Right renal pelvis (tissue), 4 donors: ENCODE measurements at places on chromosomes 5 and 9.

DNA sequence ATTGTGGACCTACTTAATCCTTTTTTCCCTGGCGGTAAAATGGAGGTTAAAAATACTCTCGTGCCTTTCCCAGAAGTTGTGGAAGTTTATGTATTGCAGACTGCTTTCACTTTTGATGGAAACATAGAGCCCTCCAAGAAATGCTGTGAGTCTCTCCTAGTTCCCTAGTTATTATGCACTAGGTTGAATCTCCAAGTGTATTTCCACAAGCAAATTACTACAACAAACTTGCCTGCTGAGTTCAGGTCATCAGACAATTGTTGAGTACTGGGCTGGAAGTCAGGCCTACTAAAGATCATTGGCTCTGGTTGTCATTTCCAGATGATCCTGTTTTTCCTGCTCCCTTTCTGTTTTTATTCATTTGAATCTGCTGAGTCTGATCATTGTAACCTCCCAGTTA lies 104.1 kb downstream of the CD180 start:
- DNase-seq: no peak

DNA sequence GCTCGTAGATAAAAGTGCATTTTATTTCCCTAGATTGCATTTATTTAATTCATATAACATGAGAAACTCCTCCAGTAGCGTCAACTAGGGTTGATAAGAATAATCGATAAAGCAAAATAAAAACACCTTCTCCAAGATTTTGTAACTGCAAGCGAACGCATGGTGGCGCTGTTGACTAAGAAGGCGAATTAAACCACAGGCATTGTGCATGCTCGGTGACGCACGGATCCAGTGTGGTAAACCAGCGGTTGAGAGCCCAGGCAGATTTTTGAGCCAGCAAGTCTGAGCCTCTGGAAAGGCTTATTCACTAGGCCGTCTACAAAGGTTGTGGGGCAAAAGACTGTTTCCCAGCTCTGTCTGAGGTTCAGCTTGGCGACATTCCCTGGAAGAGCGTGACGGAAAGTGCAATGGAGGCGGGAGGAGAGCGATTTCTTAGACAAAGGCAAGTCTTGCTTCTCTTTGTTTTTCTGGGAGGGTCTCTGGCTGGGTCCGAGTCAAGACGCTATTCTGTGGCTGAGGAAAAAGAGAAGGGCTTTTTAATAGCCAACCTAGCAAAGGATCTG lies at the start of gene PCDHB3:
PCDHB3 (plus strand) TSS at position 231 of the 563 bp plus-strand sequence; CDS start at position 408, 177 bp downstream.
- no peak for DNase-seq

- no peak for DNase-seq
Measured at GRCh38 chr5:113337515-113338415, 97.0 kb downstream of the TSSK1B start.

GRCh38 chr5:93054424-93055163 lies 526.4 kb downstream of the NR2F1-AS1 start:
- DNase-seq: no peak

DNA sequence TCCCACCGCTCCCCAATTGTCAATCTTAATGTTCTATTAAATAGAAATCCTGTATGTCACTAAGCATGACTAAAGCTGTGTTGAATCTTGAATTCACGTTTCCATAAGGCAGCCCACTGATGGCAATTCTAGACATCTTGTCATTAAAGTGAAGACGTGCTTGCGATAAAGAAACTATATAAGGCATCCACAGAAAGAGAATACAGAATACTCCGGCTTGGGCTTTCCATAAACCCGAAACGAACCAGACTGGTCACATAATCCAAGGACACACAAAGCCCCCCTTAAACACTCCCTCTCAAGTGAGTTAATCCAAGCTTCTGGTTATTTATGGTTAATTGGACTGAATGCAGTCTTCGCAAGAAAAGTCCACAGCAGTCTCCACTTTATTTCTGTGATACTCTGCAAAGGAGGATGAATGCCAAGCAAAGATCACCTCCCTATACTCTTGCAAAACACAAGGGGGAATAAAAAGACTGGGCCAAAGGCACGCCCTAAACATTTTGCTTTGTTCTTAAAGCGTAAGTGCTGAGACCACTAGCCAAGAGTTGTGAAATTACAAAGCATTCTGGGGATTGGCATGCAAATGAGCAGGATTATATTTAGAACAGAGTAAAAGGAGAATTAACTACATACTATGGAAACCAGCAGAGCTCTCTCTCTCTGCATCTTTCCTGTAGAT lies 54.7 kb downstream of the DPYSL3 start:
- no peak for DNase-seq

DNA sequence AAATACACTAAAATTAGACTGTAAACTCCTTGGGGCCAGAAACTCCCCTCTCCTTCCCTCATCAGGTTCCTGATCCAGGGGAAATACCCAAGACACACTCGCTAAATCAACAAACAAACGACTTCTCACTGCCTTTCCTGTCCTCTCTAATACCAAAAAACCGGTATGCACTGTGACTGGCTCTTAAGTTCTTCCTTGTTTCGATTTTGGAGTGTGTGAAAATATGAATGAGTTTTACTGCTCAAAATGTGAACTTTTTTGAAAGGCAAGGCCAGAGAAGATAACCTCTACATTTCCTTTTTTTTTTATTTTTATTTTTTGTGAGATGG lies 81.1 kb upstream of the EPB41L4B start:
- no peak for DNase-seq

- no peak for DNase-seq
Measured at GRCh38 chr5:81782811-81783210, 31.9 kb upstream of the SSBP2 start.

GRCh38 chr9:6758248-6758497 lies 400 bp downstream of the KDM4C start:
- no peak for DNase-seq

DNA sequence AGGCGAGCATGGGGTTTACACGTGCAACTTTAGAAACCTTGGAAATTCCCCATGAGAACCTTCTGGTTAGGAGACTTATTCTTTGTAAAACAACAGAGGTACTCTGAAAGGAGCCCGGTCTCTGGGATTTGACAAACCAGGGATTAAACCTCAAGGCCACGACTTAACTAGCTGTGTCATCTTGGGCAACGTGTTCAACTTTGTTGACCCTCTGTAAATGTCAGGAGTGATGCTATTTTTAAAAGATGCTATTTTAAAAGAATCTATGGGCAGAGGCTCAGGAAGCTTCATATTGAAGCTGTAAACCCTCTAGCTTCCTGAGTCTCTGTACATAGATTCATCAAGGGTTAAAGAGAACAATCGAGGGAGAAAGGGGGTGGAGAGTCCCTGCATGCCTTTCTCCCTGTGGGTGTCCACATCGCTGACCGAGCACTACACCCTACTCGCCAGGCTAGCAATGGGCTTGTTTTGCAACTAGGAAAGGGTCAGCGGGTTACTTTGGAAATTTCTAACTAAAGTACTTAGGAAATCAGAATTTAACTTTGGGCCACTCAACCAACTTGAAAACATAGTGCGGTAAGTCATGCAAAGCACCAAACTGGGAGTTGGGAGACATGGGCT lies 2.1 kb downstream of the SLC36A2 start:
- DNase-seq: no peak
